Mesangial cell (primary cell): ENCODE measurements at places on chromosomes 11 and 22. TPM values are rescaled to one million over a fixed set of nuclear protein-coding genes. Genes with fewer than 3 reads are reported as not detected.

NRGN gene
- 0.76 and 11.1 TPM in 2 replicates for total RNA-seq

NAALAD2 gene
- total RNA-seq, result 0.49 and 0.63 TPM in 2 replicates

P2RX3 gene
- total RNA-seq, result not detected in 2 replicates

C11orf86 gene
- not detected in 2 replicates for total RNA-seq

AIP gene
- 59.2 and 87.3 TPM in 2 replicates for total RNA-seq

EIF3F gene
- 465 and 777 TPM in 2 replicates for total RNA-seq

CCDC157 gene
- 4.6 and 7.0 TPM in 2 replicates for total RNA-seq

IGSF9B gene
- total RNA-seq, result 1.1 and 2.9 TPM in 2 replicates

PTPRCAP gene
- 0.25 and 1.8 TPM in 2 replicates for total RNA-seq

CRYBA4 gene
- not detected in 2 replicates for total RNA-seq

TMA7B gene
- total RNA-seq, result not detected in 2 replicates

CNTF gene
- total RNA-seq, result 0.49 and 0.51 TPM in 2 replicates

ZNF280A gene
- not detected in 2 replicates for total RNA-seq

OR5B21 gene
- total RNA-seq, result not detected in 2 replicates

ACR gene
- not detected in 2 replicates for total RNA-seq

PNPLA3 gene
- total RNA-seq, result 5.7 and 6.4 TPM in 2 replicates

OR52H1 gene
- not detected in 2 replicates for total RNA-seq

ARHGAP8 gene
- total RNA-seq, result 3.9 and 8.9 TPM in 2 replicates

ME3 gene
- total RNA-seq, result 24.8 and 60.0 TPM in 2 replicates

SOX10 gene
- 0.16 TPM in 1 of 2 replicates, not detected in the other for total RNA-seq

OR8G1 gene
- not detected in 2 replicates for total RNA-seq

PLAAT5 gene
- total RNA-seq, result 0.16 and 0.63 TPM in 2 replicates

LINC01488 gene
- total RNA-seq, result not detected in 2 replicates

SHANK3 gene
- 2.3 and 4.9 TPM in 2 replicates for total RNA-seq

PATE2 gene
- not detected in 2 replicates for total RNA-seq

OR52A1 gene
- not detected in 2 replicates for total RNA-seq

C22orf15 gene
- total RNA-seq, result 0.65 and 2.7 TPM in 2 replicates

MUC15 gene
- total RNA-seq, result not detected in 2 replicates

SPI1 gene
- total RNA-seq, result not detected in 2 replicates

SYT13 gene
- total RNA-seq, result 5.5 and 11.9 TPM in 2 replicates

BARX2 gene
- not detected in 2 replicates for total RNA-seq

GSTT2B gene
- 0.98 and 28.6 TPM in 2 replicates for total RNA-seq

LSP1 gene
- total RNA-seq, result 0.33 and 5.6 TPM in 2 replicates

ALG8 gene
- 24.3 and 44.5 TPM in 2 replicates for total RNA-seq

KCTD14 gene
- 8.5 and 8.6 TPM in 2 replicates for total RNA-seq

TRIM66 gene
- total RNA-seq, result 2.0 and 3.9 TPM in 2 replicates

CXCR5 gene
- not detected in 2 replicates for total RNA-seq

SLCO2B1 gene
- 2.3 and 25.1 TPM in 2 replicates for total RNA-seq

EHF gene
- 0.16 TPM in 1 of 2 replicates, not detected in the other for total RNA-seq

PRDM11 gene
- total RNA-seq, result 5.1 and 12.3 TPM in 2 replicates
